Fibroblast of skin of left quadriceps (primary cell): ENCODE measurements at places on chromosomes 4 and X.

- no peak for DNase-seq
Observed at GRCh38 chr4:23818097-23818885, 71.6 kb downstream of the PPARGC1A start.

GRCh38 chr4:140427106-140427918 lies at the start of gene CLGN:
Gene CLGN (minus strand): TSS chr4:140427648. CDS start chr4:140413078, 14,570 bp downstream.
- peak; percentile 37 for DNase-seq

GRCh38 chr4:68883870-68884269 lies 67.7 kb downstream of the UGT2A3 start:
- DNase-seq = no peak

DNA sequence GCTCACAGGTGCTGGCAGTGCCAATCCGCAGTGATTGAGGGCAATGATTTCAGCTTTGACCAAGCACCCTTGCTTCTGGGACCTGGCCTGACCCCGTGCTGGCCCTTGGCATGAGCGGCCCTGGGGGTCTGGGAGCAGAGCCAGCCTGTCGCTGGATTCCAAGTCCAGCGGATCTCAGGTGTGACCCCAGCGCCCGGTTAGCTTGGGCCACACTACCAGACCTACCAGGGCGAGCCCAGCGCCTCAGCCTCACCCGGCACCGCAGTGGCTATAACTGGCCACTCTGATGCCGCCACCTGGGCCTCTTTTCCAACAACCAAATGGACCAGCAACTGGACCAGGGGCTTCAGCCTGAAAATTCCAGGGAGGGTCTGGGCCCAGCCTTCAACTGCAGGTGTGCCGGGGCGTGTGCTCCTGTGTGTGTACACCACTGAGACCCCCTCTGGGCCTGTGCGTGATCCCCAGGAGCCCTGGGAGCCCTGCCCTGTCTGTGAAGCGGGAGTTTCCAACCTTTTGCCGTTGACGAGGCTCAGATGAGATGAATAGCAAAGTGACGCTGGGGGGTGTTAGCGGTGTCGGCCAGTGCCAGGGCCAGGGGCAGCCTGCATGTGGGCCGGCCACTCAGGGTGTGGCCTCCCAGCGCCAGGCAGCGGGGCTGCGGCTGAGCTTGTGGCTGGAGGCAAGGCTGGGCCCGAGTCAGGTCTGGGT lies 658 bp downstream of the SH3TC1 start:
- no peak for DNase-seq

DNA sequence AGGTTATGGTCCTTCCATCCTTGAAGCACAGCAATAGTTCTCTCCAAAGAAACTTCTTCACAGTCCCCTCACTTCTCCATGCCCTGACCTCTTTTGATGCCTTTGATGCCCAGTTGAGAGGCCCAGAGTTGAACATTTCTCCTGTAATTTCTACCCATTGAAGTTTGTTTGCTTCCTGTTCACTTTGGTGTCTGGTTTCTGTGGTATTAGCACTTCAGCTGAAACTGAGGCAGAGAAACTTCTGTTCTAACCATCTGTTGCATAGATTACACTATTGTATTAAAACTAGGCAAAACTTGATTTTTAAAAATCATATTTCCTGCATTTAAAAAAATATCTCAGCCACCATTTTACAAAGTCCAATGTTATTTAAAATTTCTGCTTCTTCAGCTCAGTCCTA lies 89.8 kb upstream of the ADGRG2 start:
- DNase-seq = no peak

GRCh38 chr4:149062997-149063396 lies 620.8 kb upstream of the NR3C2 start:
- no peak for DNase-seq

DNA sequence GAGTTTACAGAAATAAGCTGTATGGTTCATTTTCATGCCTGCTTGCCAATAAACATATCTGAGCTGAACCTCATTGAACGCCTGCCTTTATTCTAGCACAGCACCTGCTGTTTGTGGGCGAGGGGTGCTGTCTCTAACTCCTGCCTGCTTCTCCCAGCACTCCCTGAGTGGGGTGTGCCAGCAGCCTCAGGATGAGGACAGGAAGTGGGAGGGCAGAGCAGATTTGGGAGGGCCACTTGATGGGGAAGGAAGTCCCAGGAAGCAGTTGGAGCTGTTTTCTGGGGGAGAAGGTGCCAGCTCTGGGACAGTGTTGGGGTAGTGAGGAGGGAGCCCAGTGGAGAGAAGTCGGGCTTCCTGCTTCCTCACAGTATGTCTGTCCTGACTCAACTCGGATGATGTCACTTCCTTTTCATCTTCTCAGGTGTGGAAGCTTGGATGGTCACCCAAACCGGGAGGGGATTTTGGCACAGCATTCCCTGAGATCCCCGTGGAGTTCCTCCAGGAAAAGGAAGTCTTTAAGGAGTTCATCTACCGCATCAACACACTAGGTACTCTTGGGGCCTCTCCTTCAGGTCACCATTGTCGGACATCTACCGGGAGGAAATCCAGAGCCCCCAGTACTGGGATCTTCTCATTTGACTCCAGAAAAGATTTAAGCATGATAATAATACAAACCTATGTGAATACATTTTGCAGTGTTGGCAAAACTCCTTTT lies 29.0 kb upstream of the MSANTD1 start:
- no peak for DNase-seq

DNA sequence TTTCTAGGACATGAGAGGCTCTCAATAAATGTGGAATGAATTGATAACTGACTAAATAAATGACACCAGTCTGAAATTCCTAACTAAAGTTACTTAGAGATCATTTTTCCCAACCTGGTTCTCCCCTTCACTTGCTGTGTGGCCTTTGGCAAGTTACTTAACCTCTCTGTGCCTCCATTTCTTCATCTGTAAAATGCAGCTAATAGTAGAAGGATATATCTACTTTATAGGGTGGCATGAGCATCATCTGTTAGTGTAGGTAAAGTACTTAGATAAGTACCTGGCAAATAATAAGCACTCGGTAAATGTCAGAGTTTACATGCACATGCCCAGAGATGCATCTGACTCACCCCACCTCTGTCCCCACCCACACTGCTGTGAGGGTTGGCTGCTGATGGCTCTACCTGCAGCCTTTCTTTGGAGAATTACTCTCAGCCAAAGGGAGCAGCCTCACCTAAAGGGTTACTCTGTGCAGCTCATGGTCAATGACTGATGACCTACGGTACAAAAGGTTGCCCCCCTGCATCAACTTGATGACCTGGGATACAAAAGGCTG lies 139.3 kb downstream of the CHIC2 start:
- no peak for DNase-seq

- DNase-seq = no peak
Observed at GRCh38 chrX:65971151-65971550, 68.7 kb downstream of the VSIG4 start.

- DNase-seq = no peak
Observed at GRCh38 chrX:20663336-20663735, 396.6 kb upstream of the RPS6KA3 start.

DNA sequence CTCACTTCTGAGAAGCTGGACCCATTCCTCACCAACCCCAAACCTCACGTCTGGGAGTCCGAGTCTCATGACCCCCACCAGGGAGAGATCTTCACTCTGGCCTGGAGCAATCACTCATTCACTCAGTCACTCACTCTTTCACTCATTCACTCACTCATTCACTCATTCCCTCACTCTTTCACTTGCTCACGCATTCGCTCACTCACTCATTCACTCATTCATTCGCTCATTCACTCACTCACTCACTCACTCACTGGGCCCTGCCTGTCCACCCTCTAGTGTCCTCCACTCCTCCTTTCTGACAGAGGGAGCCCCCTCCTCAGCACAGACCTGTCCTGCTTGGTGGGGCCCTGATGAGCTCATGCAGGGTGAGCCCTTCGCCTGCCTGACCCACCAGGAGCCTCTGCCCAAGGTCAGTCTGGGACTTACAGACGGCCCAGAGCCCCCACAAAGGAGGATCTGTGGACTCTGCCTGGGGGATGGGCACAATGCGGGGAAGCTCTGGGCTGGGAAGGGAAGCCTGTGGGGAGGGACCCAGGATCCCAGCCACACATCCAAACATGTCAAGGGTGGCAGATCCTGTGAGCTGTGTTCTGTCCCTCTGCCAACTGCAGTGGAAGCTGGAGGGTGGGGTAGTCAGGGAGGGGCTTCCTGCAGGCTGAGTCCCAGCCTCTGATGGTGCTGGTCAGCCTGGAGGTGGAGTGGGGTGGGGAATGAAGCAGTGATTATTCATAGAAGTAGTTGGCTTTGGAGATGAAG lies 18.5 kb downstream of the CPZ start:
- no peak for DNase-seq

GRCh38 chr4:151555151-151555945 lies 146.4 kb downstream of the FHIP1A start:
- no peak for DNase-seq

DNA sequence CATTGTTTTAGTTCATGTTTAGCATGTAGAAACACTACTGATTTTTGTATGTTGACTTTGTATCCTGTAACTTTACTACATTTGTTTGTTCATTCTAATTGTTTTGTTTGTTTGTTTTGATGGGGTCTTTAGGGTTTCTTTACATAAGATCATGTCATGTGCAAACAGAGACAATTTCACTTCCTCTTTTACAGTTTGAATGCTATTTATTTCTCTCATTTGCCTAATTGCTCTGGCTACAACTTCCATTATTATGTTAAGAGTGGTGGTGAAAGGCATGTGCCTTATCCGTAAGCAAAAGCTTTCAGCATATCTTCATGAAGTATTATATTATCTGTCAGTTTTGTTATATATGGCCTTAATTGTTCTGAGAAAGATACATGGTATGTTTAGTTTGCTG lies 571.1 kb downstream of the PCDH7 start:
- DNase-seq = no peak
